Femur (tissue), 1 donor: ENCODE measurements at places on chromosomes 7 and 10.

GRCh38 chr7:156558198-156558597, 82.4 kb upstream of the RNF32 start:
- DNase-seq: no peak

DNA sequence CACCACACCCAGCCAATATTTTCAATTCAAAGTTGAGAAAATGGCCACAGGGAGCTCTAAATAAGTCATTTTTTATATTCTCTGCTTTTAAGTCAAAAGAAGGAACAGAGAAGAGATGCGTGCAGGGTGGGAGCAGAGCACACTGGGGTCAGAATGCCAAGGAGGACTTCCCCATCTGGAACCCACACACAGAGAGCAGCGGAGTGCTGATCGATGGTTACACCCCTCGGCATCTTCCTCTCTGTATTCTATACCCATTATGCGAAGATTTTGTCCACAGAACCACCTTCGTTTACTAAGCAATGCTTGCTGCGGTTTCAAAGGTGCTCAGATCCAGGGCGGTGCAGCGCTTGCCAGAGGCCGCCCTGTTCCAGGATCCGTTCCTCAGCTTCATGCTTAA, 91.3 kb upstream of the RHEB start:
- DNase-seq: no peak

DNA sequence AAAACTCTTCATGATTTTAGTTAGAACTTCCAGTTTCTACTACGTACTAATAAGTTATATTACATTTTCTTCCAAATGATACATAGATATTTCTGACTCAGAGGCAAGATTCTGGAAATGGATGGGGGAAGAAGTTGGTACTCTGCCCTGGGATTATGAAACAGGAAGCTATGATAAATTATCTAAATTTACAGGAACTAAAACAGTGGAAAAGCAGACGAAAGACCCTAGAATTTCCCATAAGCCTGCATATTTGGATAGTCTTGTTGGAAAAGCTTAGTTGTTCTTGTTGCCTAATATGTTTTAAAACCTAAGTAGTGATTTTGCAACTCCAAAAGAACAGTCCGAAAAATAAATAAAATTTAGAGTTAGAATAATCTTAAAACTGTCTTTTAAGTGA, 21.8 kb downstream of the CFAP69 start:
- DNase-seq: no peak

DNA sequence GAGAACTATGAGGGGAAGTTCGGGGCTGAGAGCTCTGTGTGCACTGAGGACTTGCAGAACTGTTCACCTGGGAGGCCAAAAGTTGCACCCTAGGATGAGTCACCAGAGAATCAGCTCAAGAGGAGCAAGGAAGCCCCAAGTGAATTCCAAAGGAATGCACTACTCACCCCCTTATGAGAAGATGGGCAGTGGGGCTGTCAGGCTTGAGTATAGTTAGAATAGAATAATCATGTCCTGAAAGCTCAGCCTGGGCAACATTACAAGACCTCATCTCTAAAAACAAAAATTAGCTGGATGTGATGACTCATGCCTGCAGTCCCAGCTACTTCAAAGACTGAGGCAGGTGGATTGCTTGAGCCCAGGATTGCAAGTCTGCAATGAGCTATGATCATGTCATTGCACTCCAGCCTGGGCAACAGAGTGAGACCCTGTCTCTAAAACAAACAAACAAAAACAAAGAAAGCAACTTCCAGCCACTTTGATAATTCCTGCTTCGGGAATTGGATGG, 30.0 kb downstream of the MAP3K8 start:
- no peak for DNase-seq
